ENCODE measurements at places on chromosomes 3 and 15. TPM values are rescaled to one million over a fixed set of nuclear protein-coding genes. Genes with fewer than 3 reads are reported as not detected.

The MEIS2 gene
- 10.3 TPM for total RNA-seq

The TRAT1 gene
- not detected for total RNA-seq

The UPK1B gene
- 12.2 TPM for total RNA-seq

The PLA2G4B gene
- total RNA-seq, result 1.7 TPM

The DPPA4 gene
- not detected for total RNA-seq

The PLCB2 gene
- total RNA-seq, result 1.3 TPM

The VIPR1 gene
- total RNA-seq, result 1.5 TPM

The KBTBD13 gene
- total RNA-seq, result not detected

The GOLGA8S gene
- total RNA-seq, result not detected

The IL20RB gene
- 175 TPM for total RNA-seq

The MASP1 gene
- total RNA-seq, result 0.23 TPM

The TPRG1 gene
- 0.30 TPM for total RNA-seq
